ENCODE measurements at places on chromosomes 12 and 14.
A peak's percentile ranks its signal among the peaks of the same experiment; 100 is the strongest.

GRCh38 chr12:6204533-6205143 lies 4.4 kb downstream of the CD9 start:
- no peak for DNase-seq

GRCh38 chr12:28558250-28558649 lies 368.0 kb downstream of the CCDC91 start:
- DNase-seq = no peak

DNA sequence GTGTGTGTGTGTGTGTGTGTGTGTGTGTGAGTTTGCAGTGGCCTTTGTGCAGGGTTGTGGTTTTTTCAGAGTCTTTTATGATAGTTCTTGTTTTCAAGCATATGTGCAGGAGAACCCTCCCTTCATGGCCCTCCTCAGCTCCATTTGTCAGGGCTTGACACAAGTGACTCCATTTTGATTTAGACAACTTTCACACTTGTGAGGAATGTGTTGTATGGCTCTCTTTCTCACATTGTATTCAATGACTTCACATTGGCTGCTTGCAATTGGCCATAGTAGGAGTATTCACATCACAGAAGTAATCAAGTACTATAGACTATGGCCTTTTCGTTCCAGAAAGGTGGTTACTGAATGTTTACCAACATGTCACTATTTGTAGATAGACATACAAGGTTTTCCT lies 133.1 kb downstream of the SLC38A1 start:
- no peak for DNase-seq

DNA sequence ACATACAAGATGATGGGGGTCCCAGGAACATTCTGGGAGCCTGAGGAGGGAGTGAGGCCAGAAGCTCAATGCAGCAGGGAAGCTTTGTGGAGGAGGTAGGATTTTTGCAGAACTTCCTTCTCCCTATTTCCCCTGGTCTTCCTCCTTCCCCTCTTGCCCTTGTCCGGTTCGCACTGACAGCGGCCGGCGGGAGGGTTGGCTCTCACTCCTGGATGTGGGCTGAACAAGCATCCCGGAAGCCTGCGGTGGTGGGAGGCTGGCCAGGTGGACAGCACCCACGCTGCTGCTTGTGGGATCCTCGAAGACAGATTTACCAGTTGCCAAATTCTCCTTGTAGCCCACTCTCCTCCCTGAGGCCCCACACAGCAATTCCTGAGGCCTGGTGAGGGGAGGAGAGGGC lies 112.2 kb downstream of the KCNA5 start:
- no peak for DNase-seq

DNA sequence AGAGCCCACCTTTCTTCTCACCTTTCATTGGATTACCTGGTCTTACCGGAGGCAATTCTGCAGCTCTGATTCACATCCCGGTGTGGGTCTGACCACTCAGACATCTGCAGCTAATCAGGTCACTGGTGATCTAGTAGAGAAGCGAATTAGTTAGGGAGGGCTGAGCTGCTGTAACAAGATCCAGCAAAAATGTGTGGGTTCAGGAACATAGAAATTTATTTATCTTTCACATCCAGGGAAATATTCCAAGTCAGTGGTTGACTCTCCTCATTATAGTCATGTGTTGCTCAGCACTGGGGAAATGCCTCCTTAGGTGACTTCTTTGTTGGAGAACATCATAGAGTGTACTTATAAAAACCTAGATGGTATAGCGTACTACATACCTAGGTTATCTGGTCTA lies 218.7 kb upstream of the PELI2 start:
- no peak for DNase-seq

GRCh38 chr14:34235643-34236300 lies 226.3 kb downstream of the SPTSSA start:
- DNase-seq = no peak

GRCh38 chr12:94650143-94651056 lies at the start of gene TMCC3:
TSS of gene TMCC3 (minus strand) at chr12:94650557. CDS start at chr12:94650430, 127 bp downstream.
- DNase-seq = peak; percentile 79

DNA sequence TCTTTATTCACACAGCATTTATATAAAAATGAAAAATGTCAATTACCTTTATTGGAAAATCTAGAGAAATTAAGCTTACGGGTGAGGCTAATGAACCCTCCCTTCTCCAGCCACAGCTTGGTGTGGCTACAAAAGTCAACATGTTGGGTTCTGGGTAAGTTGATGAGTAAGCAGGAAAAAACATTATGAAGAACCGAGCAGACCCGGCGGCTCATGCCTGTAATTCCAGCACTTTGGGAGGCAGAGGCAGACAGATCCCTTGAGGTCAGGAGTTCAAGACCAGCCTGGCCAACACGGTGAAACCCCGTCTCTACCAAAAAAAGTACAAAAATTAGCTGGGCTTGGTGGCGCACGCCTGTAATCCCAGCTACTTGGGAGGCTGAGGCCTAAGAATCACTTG lies 10.9 kb downstream of the NAA25 start:
- no peak for DNase-seq

GRCh38 chr12:93853698-93854478 lies 176.7 kb downstream of the CRADD start:
- no peak for DNase-seq

- DNase-seq = no peak
These were observed 287.8 kb downstream of the NAV3 start for GRCh38 chr12:78118486-78118885.

DNA sequence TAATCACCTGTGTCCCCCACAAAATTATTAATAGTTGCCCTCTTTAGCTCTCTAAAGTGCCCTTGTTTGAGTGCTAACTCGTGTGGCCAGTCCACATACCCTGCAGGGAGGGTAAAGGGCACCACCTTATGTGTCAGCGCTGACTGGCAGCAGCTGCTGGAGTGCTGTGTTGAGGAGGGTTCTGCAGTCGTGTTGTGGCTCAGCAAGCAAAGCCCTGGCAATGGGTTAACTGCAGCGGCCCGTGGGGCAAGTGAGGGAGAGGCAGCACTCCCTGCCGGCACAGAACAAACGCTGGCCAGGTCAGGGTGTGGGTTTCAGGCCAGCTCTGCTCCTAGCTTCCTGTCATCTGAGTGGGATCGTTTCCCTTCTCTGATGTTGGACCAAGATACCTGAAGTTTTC lies 369.8 kb downstream of the CACNA1C start:
- no peak for DNase-seq

DNA sequence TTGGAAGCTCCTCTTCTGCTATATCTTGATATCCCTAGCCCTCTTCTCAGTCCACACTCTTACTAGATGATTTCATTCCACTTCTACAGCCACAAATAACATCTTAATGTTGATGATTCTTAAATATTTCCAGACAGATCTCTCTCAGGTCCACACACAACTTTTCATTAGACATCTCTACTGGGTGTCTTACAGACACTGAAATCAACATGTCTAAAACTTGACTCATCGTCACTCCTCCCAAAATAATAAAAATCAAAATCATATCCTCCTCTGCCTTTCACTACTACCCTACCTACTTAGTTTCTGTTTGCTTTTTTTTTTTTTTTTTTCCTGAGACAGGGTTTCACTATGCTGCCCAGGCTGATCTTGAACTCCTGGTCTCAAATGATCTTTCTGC lies 11.9 kb downstream of the PRDM4 start:
- no peak for DNase-seq

- DNase-seq = no peak
These were observed 27.6 kb downstream of the ETV6 start for GRCh38 chr12:11677093-11677492.

DNA sequence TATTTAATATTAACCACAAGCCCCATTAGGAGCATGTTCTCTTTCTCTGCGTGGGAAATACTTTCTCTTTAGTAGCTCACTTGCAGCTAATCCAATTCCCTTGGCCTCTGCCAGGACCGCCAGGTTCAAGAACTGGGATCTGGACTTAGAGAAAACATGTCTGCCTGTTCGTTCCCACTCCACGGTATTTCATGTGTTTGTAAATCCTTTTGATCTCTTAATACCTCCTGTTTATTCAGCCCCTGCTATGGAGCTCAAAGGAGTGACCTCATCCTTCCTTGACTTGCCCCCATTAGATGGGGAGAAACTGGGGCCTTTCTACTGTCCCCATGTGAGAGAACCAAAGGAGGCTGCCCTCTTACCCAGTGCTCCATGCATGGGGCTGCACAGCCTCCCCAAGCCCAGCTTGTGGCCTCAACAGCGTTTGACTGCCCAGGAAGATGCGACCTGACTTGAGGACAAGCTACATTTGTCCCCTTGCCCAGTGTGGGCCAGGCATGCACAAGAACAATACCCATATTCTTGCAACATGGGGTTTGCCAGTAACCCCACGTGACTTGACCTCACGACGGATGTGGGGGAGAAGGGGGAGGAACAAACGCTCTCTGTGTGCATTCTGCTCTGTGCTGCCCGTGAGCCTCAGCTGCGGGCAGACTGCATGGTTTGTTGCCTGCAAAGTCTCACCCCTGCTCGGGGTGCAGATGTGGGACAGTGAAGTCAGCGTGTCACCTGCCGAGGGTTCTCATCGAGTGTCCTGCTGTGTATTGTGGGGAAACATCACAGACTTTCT lies 30.3 kb downstream of the CD9 start:
- DNase-seq = peak; percentile 10

DNA sequence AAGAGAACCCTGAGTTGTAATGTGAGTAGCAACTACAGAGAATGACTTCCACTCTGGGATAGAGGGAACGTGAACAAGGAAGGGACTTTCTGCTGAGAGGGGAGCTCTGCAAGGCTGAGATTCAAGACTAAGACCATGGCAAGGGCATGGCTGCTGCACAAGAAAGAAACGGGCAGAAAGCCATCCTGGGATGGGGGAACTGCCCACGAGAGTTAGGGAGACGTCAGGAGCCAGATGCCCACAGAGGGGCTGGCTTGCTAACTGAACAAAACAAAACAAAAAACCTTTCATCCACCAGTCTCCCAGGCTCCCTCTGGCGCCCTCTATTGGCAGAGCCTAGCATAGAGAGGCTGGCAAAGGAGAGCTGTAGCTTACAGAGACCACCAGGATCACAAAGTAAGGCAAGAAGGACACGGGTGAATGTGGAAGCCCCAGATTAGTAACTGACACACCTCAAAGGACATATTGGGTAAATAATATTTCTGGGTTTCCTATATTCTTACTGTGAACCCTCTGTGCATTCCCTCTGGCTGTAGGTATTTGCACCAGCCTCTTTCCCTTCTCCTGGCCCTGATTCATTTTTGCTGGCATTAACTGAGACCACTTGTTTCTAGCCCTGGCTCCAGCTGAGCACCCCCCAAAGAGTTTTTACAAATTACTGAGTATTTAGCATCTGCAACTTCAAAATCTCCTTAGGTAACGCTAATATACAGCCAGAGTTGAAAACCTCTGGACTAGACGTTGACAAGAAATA lies 338.3 kb downstream of the EMP1 start:
- peak; percentile 68 for DNase-seq

GRCh38 chr14:23518709-23519108 lies 32.9 kb downstream of the ZFHX2 start:
- no peak for DNase-seq

DNA sequence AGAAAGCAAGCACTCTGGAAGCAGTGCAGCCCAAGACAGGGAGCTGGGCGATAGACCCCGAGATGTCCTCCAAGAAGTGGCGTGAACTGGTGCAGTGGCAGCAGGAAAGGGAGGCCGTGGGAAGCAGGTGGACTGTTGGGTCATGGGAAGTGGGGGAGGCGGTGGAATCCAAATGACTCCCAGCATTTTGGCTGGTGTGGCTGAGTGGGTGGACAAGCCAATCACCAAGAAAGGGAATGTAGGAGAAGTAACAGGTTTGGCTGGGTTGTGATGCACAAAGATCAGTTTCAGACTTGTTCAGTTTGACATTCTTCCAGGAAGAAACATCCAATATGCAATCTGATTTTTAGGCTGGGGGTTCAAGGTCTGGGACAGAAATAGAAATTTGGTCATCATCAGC lies 46.0 kb upstream of the KTN1 start:
- DNase-seq = no peak

DNA sequence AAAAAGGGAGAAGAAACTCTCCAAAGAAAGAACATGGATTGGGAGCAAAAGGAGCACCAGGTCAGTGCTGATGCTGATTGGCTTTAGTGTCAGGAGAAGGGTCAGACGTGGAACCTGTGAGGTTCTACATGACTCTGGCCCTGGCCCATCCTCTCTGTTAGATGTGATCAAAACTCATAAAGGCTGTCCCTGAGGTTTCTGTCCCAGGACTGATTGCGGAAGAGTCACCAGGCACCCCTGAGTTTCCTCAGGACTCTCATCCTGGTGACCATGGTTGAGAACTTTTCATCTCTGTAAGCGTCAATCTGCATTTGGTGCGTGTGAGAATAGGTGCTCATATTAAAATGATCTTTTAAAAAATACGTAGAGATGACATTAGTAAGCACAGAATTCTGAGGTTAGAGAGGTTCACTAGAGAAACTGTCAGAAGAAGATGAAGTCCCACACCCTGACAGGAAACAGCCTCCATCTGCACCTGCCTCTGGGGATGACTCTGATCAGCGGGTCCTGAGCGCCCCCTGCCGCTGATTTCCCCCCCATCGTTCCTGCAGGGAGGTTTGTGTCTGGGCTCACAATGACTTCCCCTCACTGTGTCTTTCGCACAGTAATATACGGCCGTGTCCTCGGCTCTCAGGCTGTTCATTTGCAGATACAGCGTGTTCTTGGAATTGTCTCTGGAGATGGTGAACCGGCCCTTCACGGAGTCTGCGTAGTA lies 741.8 kb downstream of the TMEM121 start:
- peak; percentile 45 for DNase-seq

DNA sequence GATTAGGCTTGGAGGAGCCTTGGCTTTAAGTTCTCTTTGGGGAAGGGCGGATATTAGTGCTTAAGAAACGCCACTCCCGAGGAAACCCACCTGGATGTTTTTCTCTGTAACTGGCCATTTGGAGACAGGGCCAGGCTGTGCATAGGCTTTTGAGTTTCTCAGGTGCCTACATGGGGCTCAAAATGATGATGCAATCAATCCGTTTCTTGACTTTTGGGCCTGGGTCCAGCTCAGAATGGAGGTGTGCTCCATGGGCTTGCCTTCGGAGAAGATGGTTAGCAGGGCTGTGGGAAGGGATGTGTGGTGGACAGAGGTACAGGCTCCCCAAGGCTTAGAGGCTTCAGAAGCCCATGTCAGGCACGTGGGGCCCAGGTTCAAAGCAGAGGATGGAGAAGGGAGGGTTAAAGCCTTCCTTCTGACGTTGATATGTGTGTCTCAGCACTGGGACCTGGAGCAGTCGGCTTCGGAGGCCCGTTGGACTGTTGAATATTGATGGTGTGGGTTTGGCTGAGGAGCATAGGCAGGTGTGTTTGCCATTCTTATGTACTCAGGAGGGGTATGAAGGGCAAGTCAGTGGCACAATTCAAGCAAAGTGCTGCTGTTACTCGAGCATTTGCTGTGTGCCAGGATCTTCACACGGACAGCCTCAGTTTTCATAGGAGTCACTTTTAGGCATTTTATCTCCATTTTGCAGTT lies 82.8 kb downstream of the SLC25A47 start:
- peak; percentile 52 for DNase-seq

- no peak for DNase-seq
These were observed 44.4 kb upstream of the GSG1 start for GRCh38 chr12:13147688-13148484.

- peak; percentile 94 for DNase-seq
These were observed 127.6 kb upstream of the AMIGO2 start for GRCh38 chr12:47207340-47207717.
